T-helper 9 cell (primary cell): ENCODE measurements at places on chromosomes 2 and 18.

DNA sequence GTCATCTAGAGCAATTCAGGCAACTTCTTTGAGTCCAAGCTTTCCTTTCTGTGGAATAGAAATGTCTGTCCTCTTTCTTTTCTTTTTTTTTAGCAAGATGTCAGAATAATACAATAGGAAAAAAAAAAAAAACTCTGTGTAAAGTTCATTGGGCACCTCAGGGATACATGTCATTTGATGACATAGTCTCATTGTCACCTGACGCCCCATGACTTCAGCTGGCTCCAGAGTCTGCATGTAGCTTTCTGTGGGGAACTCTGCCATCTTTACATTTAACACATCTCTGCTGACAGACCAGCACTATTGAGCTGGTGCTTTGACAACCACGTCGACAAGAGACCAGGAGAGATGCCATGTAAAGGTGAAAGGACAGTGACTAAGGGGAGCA lies 172.5 kb upstream of the KLF7 start:
- DNase-seq, result no peak

DNA sequence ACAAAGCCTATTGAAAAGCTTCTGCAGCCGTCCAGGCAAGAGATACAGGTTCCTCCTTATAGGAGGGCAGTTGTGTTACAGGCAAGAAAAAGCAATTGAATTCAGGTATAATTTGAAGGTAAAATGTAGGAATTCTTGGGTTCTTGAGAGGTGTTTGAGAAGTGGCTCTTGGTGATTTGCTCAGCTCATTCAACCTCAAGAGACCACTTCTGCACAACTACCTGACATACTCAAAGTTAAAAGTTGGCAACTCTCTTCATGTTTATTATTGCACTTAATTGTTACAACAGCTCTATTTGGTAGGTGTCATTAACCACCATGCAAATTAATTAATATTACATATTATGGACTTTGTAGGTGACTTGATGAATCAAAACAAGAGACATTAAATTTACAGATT lies 753.2 kb downstream of the ADCYAP1 start:
- no peak for DNase-seq

GRCh38 chr18:26429535-26430226 lies 118.7 kb downstream of the KCTD1 start:
- DNase-seq, result no peak

- no peak for DNase-seq
Measured at GRCh38 chr18:56799756-56800155, 148.6 kb downstream of the WDR7 start.

DNA sequence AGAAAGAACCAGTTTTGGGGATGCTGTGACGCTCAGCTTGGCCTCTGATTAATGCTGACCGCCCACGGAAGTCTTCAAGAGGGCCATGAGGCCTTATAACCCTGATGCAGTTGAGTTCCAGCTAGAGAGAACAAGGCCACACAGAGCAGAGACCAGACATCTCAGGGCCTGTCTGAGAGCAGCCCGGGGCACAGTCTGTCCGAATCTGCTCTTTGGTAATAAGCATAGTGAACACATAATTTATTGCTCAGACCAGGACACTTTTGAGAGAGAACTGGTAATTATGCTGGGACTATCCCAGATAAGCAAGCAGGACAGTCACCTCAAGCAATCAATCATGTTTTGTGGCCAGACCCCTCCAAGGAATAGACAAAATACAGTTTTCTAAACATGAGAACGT lies 68.5 kb downstream of the STPG4 start:
- no peak for DNase-seq

- DNase-seq, result no peak
Measured at GRCh38 chr2:201769666-201770373, 10.9 kb downstream of the ALS2 start.

DNA sequence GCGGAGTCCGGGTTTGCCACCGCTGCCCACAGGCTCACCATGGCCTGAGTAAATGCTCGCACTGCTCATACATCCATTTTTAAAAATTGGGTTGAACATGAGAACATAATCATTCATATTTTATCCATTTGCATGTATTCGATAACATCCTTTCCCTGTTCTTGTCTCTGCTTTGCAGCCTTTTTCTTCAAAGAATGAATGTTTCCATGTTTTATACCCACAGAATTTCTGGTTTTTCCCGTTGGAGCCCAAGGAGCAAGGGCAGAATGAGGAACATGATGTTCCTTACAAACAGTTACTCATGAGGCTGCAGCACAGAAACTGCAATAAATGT lies 146.5 kb downstream of the CCDC74A start:
- DNase-seq, result no peak

GRCh38 chr2:118112771-118113334 lies 24.6 kb downstream of the INSIG2 start:
- DNase-seq, result no peak

- DNase-seq, result no peak
Measured at GRCh38 chr2:907706-908105, 42.9 kb upstream of the SNTG2 start.

GRCh38 chr2:77579076-77579769 lies 57.0 kb upstream of the LRRTM4 start:
- no peak for DNase-seq

DNA sequence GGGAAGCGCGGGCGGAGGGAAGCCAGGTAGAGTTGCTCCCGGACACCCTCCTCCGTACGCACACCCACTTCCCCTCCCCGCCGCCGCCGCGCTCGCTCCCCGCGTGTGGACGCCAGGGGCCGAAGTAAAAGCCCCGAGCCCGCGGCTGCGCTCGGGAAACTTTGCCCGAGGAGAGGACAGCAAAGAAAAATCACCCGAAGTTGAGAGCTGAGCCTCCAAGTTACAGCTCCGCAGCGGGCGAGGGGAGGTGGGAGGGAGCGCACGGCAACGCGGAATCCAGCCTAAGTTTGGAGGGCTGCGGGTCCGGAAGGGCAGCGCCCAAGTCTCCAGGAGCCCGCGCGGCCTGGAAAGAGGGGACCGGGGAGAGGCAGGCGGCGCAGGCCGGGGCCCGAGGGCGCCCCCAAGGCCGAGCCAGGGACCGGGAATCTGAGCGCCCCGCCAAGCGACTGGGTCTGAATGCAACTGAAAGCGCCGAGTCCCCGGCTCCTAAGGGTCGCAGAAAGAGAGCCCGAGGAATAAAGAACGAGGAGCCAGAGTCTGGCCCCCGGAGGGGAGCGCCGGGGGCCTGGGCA lies 706 bp upstream of the BCL11A start:
- DNase-seq, result no peak

DNA sequence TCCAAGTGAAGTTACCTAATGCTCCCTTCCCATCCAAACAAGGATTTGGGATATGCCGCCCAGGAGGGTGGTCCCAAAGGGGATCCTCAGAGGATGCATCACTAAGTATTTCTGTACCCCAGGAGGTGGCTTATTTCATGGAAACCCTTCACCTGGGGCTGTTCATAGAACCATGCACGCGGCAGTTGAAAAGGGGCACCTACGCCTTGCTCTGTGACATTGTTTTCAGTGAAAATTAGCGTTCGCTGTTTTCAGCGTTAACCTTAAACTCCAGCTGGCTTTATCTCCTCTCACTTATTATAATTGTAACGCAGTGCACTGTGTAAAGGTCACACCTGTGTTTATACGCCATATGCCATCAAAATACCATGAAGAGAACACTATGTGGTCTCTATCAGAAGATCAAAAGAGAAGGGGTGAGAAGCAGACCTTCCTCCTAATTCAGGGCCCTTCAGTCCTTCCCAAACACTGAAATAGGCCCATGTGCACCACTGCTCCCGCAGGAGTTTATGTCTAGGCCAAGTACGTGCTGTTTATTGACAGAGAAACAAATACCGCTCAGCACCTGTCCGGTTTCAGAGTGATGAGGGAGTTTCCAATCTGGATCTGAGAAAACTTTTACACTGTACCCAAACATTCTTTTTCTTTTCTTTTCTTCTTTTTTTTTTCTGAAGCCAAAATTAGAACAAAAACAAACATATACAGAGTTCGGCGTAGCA lies 162.1 kb downstream of the BCL2 start:
- DNase-seq, result no peak
